ENCODE measurements at places on chromosomes 1 and 21.

DNA sequence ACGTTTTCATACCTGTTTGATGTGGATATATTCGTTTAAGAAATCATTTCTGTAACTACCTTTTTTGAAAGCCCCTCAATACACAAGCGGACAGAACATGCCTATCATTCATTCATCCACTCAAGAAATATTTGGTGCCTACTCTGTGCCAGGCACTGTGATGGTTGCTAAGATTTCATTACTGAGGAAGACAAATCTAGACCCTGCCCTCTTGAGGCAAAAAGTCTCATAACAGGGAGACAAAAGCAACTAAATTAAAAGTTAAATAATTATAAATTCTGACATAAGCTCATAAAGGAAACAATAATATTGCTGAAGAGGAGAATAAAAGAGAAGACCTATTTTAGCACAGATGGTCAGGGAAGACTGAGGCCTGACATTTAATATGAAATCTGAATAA, 203.5 kb upstream of the ZNHIT6 start:
- no peak overlapping the region for H3K4me3 ChIP-seq
- H3K36me3 ChIP-seq = no peaks in the 10 kb centered on the region
- H3K4me1 ChIP-seq = no peaks in the 10 kb centered on the region
- no peak for DNase-seq
- no peaks in the 10 kb centered on the region for H3K27me3 ChIP-seq

GRCh38 chr21:44428281-44428960, 26.9 kb upstream of the LRRC3 start:
- peak; percentile 16 for DNase-seq
- H3K36me3 ChIP-seq = peaks cover 7% of the 10 kb centered on the region
- H3K4me1 ChIP-seq = no peaks in the 10 kb centered on the region
- no peak overlapping the region for H3K27ac ChIP-seq
- no peak overlapping the region for H3K4me3 ChIP-seq

DNA sequence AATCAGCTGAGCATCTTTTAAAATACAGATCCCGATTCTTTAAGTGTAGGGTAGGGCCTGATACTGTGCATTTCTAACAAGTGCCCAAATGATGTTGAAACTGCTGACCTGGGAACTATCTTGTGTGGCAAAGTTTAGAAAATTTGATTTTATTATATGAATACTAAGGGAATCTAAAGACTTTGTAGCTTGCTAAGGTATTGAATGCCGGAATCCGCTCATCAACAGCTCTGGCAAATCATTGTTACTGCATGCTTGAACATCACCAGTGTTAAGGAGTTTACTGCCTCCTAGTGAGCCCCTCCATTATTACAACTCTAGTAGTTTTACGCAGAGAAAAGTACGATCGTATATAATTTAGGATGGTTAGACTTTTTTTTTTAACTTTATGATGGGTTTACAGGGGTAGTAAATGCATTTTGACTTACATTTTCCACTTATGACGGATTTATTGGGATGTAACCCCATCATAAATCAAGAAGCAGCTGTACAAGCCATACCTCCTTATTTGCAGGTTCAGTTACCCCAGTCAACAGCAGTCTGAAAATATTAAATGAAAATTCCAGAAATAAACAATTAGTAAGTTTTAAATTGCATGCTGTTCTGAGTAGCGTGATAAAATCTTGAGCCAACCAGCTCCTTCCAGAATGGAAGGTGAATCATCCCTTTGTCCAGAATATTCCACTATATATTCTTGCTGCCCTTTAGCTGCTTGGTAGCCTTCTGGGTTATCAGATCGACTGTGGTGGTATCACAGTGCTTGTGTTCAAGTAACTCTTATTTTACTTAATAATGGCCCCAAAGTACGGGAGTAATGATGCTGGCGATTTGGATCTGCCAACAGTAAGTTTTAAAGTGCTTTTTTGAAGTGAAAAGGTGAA, 892 bp downstream of the TYW3 start:
- H3K27ac ChIP-seq = peak overlapping the region; percentile 98
- peaks cover 18% of the 10 kb centered on the region for H3K36me3 ChIP-seq
- H3K4me3 ChIP-seq = peak overlapping the region; percentile 91
- DNase-seq = peak; percentile 27
- no peaks in the 10 kb centered on the region for H3K27me3 ChIP-seq
- H3K4me1 ChIP-seq = peaks cover 30% of the 10 kb centered on the region

DNA sequence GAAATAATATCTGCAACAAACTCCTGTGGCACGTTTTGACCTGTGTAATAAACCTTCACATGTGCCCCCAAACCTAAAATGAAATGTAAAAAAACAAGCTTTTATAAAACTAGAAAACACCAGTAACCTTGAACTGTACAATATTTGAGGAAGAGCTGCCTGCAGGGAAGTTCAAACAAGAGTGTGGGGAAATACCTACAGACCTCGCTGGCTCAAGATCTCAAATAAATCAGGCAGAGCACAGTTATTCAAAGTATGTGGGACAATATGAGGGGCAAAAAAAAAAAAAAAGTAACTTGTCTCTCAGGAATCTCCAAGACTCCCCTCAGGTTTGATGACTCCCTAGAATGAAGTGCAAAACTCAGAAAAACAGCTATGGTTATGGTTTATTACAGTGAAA, 37.9 kb upstream of the PPIH start:
- DNase-seq = no peak
- H3K4me1 ChIP-seq = no peaks in the 10 kb centered on the region
- no peaks in the 10 kb centered on the region for H3K36me3 ChIP-seq
- peaks cover 21% of the 10 kb centered on the region for H3K27me3 ChIP-seq
- no peak overlapping the region for H3K27ac ChIP-seq
- H3K4me3 ChIP-seq = no peak overlapping the region

GRCh38 chr1:247845011-247845692, 3.5 kb upstream of the OR11L1 start:
- no peak overlapping the region for H3K4me3 ChIP-seq
- DNase-seq = no peak
- no peaks in the 10 kb centered on the region for H3K36me3 ChIP-seq
- H3K27me3 ChIP-seq = no peaks in the 10 kb centered on the region
- H3K27ac ChIP-seq = no peak overlapping the region

DNA sequence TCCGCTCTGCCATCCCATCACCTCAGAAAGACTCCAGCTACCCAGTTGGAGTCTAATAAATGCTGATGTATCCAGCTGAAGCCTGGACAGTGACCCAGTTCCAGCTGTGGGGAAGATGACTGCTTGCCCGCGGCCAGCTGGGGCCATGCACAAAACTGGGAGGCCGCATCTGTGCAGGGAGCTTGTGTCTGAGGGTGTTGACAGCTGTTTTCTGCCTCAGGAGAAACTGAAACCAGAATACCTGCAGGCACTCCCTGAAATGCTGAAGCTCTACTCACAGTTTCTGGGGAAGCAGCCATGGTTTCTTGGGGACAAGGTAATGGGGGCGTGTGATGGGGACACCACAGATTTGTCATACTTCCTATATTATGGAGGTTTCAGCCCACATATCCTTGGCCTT, 3.2 kb downstream of the GSTM2 start:
- H3K4me3 ChIP-seq = no peak overlapping the region
- peaks cover 2% of the 10 kb centered on the region for H3K36me3 ChIP-seq
- H3K27ac ChIP-seq = no peak overlapping the region
- DNase-seq = no peak
- H3K4me1 ChIP-seq = peaks cover 22% of the 10 kb centered on the region
- no peaks in the 10 kb centered on the region for H3K27me3 ChIP-seq

GRCh38 chr1:7505094-7505770, 265.9 kb upstream of the VAMP3 start:
- no peaks in the 10 kb centered on the region for H3K4me1 ChIP-seq
- no peak overlapping the region for H3K4me3 ChIP-seq
- no peaks in the 10 kb centered on the region for H3K36me3 ChIP-seq
- H3K27ac ChIP-seq = no peak overlapping the region
- DNase-seq = no peak
- no peaks in the 10 kb centered on the region for H3K27me3 ChIP-seq

DNA sequence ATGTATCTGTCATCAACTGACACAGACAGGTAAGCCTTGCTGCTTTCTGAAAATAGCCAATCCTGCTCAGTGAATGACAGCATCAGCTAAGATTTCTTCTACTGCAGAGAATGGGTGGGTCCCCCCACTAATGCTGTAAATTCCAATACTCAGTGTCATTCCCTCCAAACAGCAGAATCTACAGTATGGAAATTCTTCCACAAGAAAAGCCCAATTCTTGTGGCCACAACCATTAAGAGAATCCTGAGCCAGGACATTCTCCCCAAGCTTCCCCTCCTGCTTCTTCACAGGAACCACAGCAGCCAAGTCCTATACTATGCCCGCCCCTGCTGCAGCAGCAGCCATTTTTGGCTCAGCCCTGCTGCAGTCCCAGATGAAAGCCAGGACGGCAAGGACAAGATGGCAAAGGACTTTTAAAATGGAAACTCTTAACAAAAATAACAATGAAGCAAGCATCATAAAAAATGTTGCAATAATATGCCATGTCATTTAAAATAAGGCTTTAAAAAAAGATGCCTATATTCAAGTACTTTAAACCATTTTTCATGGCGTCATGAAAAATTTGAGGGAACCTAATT, 26.8 kb downstream of the EIF4G3 start:
- H3K36me3 ChIP-seq = peaks cover 20% of the 10 kb centered on the region
- no peak overlapping the region for H3K27ac ChIP-seq
- DNase-seq = no peak
- H3K4me1 ChIP-seq = peaks cover 9% of the 10 kb centered on the region

DNA sequence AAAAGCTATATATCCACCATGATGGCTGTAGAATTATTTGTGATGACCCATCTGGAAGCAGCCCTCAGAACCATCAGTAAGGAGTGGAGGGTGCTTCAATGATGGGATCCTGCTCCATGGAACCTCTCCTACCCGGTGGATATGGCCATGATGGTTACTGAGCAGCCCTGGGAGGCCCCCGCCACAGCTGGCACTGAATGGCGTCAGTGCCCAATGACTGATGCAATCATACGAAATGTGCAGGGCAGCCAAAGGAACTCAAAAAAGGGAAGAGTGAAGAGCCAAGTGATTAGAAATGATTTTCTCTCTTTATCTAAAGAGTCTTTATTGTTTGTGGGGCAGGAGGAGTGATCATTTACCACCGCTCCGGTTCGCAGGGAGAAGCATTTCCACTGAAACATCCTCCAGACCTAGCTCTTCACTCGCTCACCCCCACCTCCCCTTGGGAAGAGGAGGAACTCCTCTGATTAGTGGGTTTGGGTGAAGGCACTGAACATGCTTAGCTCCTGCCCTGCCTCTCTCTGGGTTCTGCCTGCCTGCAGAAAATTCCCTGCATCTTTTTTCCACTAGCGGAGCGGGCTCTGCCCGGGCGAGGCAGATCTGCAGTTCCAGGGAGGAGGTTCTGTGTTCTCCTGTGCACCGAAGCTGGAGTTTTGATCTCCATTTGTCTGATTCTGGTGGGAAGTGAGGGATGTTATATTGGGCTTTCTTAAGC, 260.3 kb downstream of the GRIK3 start:
- no peak overlapping the region for H3K27ac ChIP-seq
- no peak overlapping the region for H3K4me3 ChIP-seq
- H3K36me3 ChIP-seq = no peaks in the 10 kb centered on the region
- H3K27me3 ChIP-seq = peaks cover 25% of the 10 kb centered on the region
- no peak for DNase-seq
- no peaks in the 10 kb centered on the region for H3K4me1 ChIP-seq

- peak overlapping the region; percentile 80 for H3K27ac ChIP-seq
- H3K27me3 ChIP-seq = peaks cover 5% of the 10 kb centered on the region
- H3K4me3 ChIP-seq = peak overlapping the region; percentile 90
- H3K4me1 ChIP-seq = peaks cover 47% of the 10 kb centered on the region
- DNase-seq = peak; percentile 89
Measured at GRCh38 chr1:154328318-154329151, 3.2 kb downstream of the ATP8B2 start.

- H3K4me1 ChIP-seq = peaks cover 95% of the 10 kb centered on the region
- DNase-seq = no peak
- no peaks in the 10 kb centered on the region for H3K27me3 ChIP-seq
Measured at GRCh38 chr1:117657031-117657430, 51.2 kb downstream of the TENT5C start.

DNA sequence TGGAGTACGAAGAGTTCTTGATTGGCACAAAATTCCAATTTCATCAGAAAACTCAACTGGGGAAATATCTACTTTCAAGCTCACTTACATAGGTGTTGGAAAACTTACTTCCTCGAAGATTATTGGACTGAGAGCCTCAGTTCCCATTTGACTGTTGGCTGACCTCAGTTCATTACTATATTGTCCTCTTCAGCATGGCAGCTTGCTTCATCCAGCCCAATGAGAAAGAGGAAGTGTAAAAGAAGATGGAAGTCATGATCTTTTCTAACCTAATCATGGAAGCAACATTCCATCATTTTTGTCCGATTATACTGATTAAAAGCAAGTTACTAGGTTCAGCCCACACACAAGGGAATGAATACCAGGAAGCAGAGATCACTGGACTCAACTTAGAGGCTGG, 49.4 kb downstream of the HSD3B1 start:
- H3K36me3 ChIP-seq = no peaks in the 10 kb centered on the region
- no peak overlapping the region for H3K4me3 ChIP-seq
- H3K27me3 ChIP-seq = no peaks in the 10 kb centered on the region
- H3K27ac ChIP-seq = no peak overlapping the region
- DNase-seq = no peak

DNA sequence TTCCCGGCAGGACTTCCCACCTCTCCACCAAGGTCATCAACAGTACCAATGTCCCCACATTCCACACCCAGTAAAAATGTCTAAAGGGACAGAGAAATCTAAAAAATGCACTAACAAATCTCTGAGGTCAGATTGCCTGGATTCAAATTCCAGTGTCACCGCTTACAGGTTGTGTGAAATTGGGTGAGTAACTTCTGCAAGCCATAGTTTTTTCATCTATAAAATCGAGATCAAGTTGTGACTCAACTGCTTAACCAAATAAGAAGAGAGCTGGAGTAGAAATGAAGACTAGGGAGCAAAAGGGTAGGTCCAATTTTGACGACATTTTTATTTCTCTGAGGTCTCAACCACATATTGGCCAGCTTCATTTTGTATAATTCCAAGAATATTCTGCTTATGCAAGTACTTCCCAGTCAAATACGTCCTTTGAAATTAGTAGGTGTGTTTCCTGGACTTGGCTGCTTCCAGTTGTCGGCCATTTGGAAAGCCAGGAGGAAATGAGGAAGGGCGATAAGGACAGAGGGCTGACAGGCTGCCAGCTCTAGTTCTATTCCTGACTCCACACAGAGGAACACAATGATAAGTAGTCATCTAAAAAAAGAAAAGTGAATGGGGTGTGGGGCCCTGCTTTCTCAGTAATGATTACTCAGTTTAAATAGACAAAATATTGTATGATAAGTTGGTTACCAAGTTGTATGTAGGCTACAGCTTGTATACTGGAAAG, 57.7 kb upstream of the ZC3H11B start:
- no peak overlapping the region for H3K27ac ChIP-seq
- no peak for DNase-seq
- H3K27me3 ChIP-seq = no peaks in the 10 kb centered on the region
- no peak overlapping the region for H3K4me3 ChIP-seq
- H3K36me3 ChIP-seq = no peaks in the 10 kb centered on the region

- H3K4me3 ChIP-seq = no peak overlapping the region
- H3K36me3 ChIP-seq = peaks cover 11% of the 10 kb centered on the region
- no peaks in the 10 kb centered on the region for H3K4me1 ChIP-seq
- no peak for DNase-seq
- no peaks in the 10 kb centered on the region for H3K27me3 ChIP-seq
Measured at GRCh38 chr21:43929217-43929971, 64.4 kb downstream of the AGPAT3 start.

GRCh38 chr21:27954543-27955165, 987.8 kb upstream of the ADAMTS5 start:
- no peaks in the 10 kb centered on the region for H3K36me3 ChIP-seq
- no peaks in the 10 kb centered on the region for H3K4me1 ChIP-seq
- DNase-seq = no peak
- H3K27ac ChIP-seq = no peak overlapping the region

- H3K27ac ChIP-seq = no peak overlapping the region
- DNase-seq = no peak
- H3K4me1 ChIP-seq = no peaks in the 10 kb centered on the region
Measured at GRCh38 chr1:33501309-33501708, 28.9 kb downstream of the ZSCAN20 start.
